ENCODE measurements at places on chromosomes 12 and 14.

DNA sequence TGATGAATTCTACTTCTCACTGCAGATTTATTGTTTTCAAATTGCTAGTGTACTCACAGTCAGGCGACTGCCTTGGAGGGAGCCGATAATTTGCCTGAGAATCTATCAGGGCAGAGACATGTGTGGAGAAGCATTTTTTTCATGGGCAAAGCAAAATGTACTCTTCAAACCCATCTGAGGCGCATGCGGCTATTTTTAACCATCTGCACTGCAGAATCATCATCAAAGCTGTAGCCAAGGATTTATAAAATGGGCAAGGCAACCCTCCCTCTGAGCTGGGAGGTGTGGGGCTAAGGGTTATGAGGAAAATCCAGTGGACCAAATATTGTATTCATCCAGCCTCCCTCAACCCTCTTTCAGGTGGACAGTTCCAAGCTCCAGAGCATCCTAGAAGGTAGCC, 37.7 kb downstream of the BEST3 start:
- no peak for DNase-seq

GRCh38 chr12:124088217-124088907, 115.3 kb downstream of the ZNF664 start:
- no peak for DNase-seq

DNA sequence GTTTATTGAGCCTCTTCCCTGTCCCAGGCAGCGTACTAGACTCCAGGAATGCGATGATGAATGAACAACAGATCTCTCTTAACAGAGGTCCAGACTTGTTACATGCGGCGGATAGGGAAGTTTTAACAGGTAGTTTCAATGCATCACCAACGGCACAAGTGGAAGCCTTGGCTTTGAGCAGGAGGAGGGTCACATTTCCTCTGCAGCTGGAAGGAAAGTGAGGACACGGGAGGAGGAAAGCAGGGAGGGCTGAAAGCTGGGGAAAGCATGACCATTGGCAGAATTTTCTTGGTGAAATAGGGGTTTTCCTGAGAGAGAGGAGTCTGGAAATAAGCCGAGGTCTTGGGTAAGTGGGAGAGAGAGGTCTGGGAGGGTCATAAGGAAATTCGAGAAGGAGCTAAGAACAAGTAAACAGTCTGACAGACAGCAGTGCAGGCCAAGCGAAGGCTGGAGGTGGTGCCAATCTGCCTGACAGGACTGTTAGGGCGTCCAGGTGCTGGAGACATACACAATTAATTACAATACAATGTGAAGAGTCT, 15.4 kb downstream of the BHLHE41 start:
- DNase-seq: no peak

DNA sequence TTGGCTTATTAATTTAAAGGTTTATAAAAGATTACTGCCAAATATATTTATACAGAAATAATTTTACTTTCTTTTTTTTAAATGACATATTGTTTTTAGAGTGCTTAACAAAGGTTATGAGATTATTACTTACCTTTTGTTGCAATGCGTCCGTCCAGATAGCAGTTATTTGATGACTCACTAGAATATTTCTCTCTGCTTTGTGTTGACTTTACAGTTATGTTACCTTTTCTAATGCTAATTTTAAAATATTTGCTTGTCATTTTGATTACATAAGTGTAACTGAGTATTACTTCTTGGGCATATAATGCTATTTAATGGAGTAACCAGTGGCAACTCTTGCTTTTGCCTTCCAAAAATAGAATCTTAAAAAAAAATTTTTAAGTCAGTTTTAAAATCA, 6.3 kb upstream of the PZP start:
- DNase-seq: no peak

DNA sequence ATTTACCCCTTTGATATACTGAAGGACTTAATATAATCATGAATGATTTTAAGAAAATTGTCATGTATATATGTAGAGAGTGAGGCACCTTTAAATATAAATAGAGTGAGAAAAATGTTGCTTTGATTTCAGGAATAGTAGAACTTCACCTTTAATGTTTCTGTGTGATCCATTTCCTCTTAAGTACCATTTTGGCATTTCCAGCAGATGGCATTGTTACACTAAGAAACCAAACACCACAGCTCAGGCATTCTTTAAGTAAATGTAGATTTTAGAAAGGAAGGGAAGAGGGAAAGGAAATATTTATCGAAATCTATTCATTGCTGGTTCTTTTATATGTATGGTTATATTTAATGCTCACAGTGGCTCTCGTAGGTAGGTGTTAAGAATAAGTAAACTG, 556.7 kb upstream of the FBXO33 start:
- DNase-seq: no peak

GRCh38 chr12:124764451-124764850, 99.2 kb downstream of the SCARB1 start:
- no peak for DNase-seq

- DNase-seq: no peak
Observed at GRCh38 chr12:77152623-77153193, 87.3 kb upstream of the E2F7 start.

- no peak for DNase-seq
Observed at GRCh38 chr12:116771651-116772050, 33.5 kb downstream of the RNFT2 start.

All from activated naive CD4-positive, alpha-beta T cell treated with anti-CD3 and anti-CD28 coated beads, Interleukin-2, amount 50 U/mL, for 72 hours (primary cell).